ENCODE measurements at places on chromosomes 5 and 9. TPM values are rescaled to one million over a fixed set of nuclear protein-coding genes. Genes with fewer than 3 reads are reported as not detected.

The TMEM252 gene
- total RNA-seq: 0.14 TPM

GRCh38 chr9:23596913-23597634 is 229.0 kb downstream of the ELAVL2 start:
- ATAC-seq: no peak

GRCh38 chr5:96297290-96297689 is 135.8 kb downstream of the PCSK1 start:
- peak; percentile 90 for ATAC-seq

DNA sequence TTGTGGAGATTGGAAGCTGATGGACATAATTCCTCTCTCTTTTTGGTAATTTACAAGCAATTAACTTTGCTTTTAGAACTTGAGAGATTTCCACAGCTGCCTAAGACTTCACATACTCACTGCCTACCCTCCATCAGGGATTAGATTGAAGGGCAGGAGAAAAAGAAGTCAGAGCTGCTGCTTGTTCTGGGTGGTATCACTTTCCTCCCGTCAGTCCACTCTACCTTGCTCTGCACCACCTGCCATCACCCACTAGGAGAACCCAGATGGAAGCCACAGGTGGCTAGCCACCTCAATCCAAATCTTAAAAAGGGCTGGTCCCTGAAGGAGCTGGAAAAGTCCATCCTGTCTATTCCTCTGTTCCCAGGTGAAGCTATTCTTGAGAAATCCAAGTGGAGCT is 10.5 kb downstream of the IRF1 start:
- peak; percentile 0 for ATAC-seq

- ATAC-seq: no peak
Measured at GRCh38 chr5:179146277-179146676, 86.1 kb downstream of the ZNF354C start.

The AJM1 gene
- total RNA-seq: 2.0 TPM

The OLFML2A gene
- total RNA-seq: 0.75 TPM

DNA sequence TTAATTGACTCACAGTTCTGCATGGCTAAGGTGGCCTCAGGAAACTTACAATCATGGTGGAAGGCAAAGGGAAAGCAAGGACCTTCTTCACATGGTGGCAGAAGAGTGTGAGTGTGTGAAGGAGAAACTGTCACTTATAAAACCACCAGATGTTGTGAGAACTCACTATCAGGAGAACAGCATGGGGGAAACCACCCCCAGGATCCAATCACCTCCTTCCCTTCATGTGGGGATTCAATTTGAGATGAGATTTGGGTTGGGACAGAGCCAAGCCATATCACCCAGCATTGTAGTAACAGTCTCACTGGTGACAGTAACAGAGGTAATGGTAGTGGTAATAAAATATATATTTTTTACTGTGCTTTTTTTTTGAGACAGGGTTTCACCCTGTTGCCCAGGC is 18.1 kb downstream of the ZBTB5 start:
- ATAC-seq: no peak

The PPP3R2 gene
- total RNA-seq: 0.17 TPM

DNA sequence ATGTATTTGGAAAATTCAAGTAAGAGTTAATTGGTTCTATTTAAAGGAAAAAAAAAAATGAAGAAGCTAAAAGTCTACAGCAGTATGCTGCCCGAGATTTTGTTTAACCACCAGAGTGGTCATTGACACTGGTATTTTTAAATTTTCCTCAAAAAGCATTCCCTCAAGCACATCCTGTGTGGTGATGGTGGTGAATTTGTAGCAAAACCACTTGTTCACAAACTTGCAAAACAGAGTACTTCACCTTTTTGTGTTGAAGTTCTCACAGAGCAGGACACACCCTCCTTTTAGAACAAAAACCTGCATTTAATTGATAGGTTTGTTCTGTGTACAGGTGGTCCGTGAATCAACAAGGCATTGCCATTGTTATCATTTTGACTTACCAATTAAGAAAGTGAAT is 374.2 kb downstream of the EFNA5 start:
- no peak for ATAC-seq

All from motor neuron (in vitro differentiated cells).